ENCODE measurements at places on chromosomes 11 and 22.

- no peak for DNase-seq
Observed at GRCh38 chr22:30887861-30888260, 80.7 kb downstream of the MORC2 start.

GRCh38 chr11:130448416-130449309, at the start of gene ADAMTS15:
Gene ADAMTS15 (plus strand): TSS chr11:130448645. CDS start chr11:130448974, 329 bp downstream.
- no peak for DNase-seq

GRCh38 chr11:76621868-76622267, 48.7 kb downstream of the LRRC32 start:
- DNase-seq = no peak

GRCh38 chr11:78166855-78167469, 21.5 kb downstream of the KCTD21 start:
- DNase-seq = no peak

GRCh38 chr11:126561327-126561893, 205.9 kb downstream of the ST3GAL4 start:
- no peak for DNase-seq

DNA sequence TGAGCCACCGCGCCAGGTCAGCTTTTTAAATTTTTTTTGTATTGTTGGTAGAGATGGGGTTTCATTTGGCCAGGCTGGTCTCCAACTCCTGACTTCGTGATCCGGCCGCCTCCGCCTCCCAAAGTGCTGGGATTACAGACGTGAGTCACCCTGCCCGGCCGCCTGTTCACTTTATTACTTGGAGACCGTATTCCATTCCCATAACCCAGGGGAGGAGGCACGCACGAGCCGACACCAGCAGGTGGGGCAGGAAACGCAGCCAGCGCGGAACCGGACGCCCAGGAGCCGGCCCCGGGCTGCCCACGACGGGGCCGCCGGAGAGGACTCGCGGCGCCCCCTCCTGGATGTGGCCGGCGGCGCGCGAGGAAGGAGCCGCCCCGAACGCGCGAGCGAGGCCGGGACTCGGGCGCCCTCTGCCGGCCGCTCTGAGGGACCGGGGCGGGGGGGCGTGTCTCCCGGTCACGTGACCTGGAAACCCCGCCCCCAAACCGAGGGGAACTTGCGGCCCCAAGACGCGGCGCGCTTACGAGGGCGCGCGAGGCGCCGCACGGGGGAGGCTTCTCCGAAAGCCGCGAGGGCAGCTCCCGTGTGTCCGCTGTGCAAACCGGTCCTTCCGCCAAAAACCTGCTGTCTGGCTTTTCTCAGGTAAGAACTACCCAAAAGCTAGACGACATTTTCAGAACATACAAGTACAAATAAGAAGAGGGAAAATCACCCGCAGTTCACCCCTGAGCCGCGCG, 11.6 kb upstream of the RNH1 start:
- peak; percentile 80 for DNase-seq

DNA sequence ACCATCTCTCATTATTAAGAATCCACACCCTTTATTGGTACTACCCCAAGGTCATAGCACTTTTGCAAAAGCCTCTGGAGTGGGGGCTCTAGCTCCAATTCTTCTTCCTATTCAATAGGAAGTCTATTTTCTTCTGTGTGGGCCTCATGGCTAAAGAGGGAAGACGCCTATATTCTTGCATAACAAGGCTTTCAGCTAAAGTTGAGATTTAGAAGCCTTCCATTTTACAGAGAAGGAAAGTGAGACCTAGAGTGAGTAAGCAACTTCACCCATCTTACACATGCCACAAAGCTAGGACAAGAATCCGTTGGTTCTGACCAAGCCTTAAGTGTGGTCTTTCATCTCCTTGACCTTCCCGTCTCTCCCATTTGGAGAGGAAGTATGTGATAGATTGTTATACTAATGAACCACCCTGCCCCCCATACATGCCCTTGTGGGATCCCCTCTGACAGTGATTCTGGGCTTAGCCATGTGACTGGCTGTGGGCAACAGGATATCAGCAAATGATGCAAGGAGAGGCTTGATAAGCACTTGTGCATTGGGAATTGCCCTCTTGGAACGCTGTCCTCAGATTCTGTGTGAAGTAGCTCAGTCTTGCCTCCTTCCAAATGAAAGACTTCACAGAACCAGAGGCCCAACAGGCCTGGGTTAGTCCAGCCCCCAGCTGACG, 12.3 kb downstream of the BACE1 start:
- DNase-seq = no peak

All from putamen (tissue), 1 donor.